AG09319 (cell line): ENCODE measurements at places on chromosomes 5 and 9.
A peak's percentile ranks its signal among the peaks of the same experiment; 100 is the strongest.

DNA sequence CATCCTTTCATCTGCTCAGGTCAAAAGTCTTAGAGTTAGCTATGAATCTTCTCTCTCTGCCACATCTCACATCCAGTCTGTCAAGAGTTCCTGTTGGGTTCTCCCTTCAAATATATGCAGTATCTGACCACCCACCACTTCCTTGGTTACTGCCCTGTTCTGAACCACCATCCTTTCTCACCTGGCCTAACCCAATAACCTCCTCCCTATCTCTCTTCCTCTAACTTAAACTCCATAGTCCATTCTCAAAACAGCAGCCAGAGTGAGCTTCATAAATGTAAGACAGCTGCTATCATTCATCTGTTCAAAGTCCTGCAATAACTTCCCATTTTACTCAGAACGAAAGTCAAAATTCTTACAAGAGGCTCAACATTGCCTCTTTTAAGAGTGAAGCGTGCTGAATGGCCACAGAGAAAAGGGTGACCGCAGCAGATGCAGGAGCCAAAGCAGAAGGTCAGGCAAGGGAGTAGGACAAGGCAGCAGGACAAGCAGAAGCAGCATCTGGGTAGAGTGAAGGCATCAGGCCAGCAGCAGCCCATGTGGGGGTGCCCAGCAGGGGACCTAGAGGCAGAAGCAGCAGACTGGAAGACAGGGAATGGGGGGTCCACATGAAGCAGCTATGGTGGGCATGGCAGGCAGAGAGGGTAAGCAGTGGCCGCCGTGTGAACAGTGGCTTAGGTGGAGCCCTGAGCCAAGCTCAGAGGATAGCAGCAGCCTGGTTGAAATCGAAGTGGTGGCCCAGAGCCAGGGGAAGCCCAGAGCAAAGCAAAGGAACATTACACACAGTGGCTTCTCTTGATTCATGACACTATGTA, 39.3 kb upstream of the CDC42SE2 start:
- no peak for DNase-seq

DNA sequence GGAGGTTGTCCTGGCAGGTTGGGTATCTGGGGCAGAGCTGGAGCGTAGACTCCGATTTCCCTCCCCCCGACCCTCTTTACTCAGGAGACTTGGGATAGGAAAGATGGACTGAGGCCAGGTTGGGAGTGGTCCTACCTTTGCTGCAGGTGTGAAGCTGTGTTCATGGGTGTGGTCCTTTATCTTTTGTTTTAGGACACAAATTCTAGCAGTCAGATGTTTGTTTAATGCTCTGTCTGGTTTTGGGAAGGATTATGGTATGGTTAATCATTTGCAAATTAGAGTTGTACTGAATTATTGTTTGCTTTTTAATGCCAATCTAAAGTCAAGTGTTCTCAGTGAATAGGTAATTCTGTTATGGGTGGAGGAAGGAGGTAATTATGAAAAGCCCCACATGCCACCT, 14.1 kb upstream of the FAM120AOS start:
- DNase-seq: no peak

- DNase-seq: no peak
These were observed 242.0 kb downstream of the CRB2 start for GRCh38 chr9:123597876-123598556.

GRCh38 chr5:149060325-149060724, 2.5 kb downstream of the SH3TC2 start:
- no peak for DNase-seq

GRCh38 chr5:171736976-171737891, 48.4 kb upstream of the SMIM23 start:
- peak; percentile 85 for DNase-seq

- peak; percentile 87 for DNase-seq
These were observed 399 bp upstream of the FBN2 start for GRCh38 chr5:128538250-128539037.

- no peak for DNase-seq
These were observed 1041.1 kb upstream of the COX7C start for GRCh38 chr5:85576666-85577065.

DNA sequence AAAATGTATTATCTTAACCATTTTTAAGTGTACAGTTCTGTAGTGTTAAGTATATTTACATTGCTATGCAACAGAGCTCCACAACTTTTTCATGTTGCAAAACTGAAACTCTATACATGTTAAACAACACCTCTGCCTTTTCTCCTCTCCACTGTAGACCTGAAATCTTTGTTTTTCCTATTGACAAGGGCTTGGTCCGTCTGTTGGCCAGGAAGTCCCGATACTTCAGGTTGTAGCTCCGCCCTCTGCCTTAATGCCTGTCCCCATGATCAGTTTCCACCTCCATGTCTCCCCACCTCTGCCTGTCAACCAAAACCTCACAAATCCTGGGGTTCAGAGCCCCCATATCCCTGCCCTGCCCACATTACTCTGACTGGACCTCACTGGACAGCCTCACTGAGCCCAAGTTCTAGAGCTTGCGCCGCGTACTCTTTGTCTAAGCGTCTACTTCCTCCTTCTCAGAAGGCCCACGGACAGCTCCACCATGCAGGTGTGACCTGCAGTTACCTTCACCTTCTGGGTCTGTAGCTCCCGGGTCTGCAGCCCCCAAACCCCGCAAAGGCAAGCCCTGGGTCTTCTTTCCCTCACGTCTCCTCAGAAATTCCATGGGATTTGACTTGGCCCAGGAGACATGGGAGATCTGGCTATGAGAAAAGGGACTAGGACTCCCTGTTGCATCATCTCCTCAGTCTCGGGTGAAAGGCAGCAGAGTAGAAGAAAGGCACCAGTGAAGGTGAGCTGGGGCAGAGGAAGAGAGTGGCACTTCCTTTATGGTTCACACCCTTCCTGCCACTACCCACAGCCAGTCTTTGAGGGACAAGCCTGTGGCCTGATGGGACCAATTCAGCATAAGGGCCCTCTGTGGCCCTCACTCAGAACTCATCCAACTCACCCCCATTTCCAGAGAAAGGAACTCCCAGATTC, 8.0 kb downstream of the GLIPR2 start:
- no peak for DNase-seq

DNA sequence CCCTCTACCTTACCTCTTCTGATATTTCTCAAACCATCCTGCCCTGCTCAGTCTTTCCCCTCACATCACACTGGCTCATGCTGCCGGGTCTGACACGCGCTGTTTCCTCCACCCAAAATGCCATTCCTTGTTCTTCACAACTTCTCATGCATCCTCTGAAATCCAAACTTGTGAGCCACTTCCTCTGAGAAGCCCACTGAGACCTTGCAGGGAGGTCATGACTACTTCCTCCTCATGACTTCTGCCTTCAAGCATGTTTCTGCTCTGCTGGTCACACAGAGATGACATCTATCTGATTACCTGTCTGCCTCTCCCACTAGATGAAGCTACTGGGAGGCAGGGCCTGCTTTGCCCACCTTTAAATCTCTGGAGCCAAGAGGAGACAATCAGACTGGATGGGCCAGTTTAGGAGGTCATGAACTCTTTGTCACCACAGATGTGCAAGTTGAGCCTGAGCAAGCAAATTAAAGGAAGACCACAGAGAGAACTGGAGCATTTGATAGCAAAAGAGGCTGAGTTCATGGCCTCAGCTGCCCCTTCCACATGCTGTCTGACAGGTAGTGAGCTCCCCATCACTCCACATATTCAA, 119.8 kb upstream of the TBC1D2 start:
- DNase-seq: no peak

- DNase-seq: no peak
These were observed 441.2 kb upstream of the CHD1 start for GRCh38 chr5:99369797-99370593.

- DNase-seq: no peak
These were observed 181.4 kb downstream of the GAS1 start for GRCh38 chr9:86765746-86766430.

- DNase-seq: no peak
These were observed 264.8 kb downstream of the HSPA4 start for GRCh38 chr5:133316346-133317343.

- no peak for DNase-seq
These were observed 107.7 kb upstream of the DAB2 start for GRCh38 chr5:39532511-39532910.

GRCh38 chr9:100295240-100295639, 57.5 kb downstream of the TEX10 start:
- DNase-seq: no peak

DNA sequence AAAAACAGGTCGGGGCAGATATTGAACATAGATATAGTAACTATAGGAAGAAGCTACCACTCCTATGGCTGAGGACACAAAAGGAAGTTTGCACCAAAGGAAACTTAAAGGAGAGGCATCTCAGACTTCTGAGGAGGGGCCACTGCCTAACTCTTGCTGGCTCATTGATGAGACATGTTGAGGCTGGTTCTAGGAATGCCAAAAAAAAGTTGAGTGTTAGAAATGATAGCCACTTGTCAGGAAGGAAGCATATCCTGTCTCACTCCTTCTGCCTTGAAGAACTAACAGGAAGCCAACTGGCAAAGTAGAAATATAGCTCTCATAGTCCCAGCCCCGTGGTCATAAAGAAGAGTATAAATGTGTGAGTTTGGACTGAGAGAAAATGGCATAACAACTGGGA, 23.3 kb upstream of the STOM start:
- DNase-seq: no peak

DNA sequence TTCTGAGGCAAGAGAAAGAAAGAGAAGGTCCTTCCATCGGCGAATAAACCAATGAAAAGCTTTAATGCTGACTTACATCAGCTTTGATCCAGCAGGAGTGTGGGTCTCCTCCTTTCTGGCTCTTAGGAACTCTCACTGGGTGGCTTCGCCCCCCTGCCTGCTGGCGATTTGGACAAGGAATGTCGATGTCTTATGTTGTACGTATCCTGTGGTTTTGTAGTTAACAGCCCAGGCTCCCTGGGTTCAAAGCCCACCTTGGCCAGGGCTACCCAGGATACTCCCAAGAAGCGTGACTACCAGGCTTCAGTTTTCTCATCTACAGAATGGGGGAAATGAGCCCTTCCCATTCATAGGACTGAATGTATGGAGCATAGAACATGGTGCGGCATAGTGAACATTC, 124.2 kb downstream of the ROR2 start:
- no peak for DNase-seq

GRCh38 chr9:13082796-13083195, 196.7 kb downstream of the MPDZ start:
- no peak for DNase-seq

- DNase-seq: no peak
These were observed 186.0 kb downstream of the WDR70 start for GRCh38 chr5:37565062-37565670.

GRCh38 chr5:116176121-116176520, 91.3 kb downstream of the COMMD10 start:
- DNase-seq: no peak

DNA sequence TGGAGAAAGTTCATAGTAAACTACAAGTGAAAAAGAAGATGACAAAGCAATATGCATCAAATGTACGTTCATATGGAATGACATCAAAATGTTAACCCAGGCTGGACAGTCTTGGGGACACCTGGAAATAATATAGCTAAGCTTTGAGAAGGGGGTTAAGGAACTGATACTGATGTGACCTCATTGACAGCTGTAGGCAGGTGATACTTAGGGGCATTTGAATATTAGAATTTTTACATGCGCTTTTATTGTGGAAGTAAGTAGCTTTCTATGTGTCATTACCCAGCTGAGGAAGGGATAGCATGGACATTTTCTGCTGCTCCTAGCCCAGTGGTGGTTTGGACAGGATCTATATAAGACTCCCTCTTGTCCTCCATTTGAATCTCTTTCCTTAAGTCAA, 299.7 kb downstream of the CWC27 start:
- DNase-seq: no peak

DNA sequence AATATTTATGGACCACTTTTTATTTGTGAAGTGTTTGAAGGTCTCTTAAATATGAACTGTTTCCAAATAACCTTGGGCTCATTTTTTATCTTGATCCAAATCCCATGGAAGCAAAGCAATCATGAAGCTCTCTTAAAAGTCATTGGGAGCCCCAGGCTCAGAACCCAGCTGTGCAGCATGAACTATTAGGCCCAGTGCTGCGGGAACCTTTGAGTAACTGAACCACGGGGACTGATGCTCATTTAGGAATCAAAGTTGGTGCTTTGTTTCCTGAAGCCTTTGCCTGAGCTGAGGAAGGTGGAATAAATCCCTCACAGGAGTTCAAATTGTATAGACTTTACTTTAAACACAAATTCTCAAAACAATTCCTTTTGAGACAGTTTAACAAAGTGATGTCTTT, 27.8 kb downstream of the MAT2B start:
- no peak for DNase-seq

DNA sequence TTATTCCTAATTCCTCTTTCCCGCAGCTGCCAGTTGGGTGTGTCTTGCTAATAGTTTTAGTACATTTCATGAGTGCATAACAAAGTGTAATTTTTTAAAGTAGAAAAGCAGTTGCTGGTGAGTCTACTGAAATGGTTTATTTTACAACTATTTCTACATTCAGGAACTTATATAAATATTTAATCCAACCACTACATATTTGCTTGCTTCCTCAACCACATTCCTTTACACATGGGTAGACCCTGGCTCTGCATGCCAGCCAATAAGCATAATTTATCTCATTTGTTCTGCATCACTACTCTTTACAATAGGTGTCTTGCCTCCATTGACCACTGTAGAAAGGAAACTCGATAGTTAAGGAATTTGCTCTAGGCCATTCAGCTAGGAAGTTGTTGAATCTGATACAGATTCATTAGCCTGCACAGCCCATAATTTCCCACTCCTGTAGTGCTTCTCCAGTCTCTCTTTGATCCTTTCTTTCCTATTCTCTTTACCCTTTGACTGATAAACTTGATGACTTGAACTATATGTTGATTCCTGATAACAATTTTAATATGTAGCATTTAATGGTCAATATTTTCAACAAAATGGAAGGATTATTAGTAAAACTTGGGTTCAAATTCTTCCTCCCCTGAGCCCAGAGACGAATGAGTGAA, 342.5 kb upstream of the ACTBL2 start:
- DNase-seq: no peak

DNA sequence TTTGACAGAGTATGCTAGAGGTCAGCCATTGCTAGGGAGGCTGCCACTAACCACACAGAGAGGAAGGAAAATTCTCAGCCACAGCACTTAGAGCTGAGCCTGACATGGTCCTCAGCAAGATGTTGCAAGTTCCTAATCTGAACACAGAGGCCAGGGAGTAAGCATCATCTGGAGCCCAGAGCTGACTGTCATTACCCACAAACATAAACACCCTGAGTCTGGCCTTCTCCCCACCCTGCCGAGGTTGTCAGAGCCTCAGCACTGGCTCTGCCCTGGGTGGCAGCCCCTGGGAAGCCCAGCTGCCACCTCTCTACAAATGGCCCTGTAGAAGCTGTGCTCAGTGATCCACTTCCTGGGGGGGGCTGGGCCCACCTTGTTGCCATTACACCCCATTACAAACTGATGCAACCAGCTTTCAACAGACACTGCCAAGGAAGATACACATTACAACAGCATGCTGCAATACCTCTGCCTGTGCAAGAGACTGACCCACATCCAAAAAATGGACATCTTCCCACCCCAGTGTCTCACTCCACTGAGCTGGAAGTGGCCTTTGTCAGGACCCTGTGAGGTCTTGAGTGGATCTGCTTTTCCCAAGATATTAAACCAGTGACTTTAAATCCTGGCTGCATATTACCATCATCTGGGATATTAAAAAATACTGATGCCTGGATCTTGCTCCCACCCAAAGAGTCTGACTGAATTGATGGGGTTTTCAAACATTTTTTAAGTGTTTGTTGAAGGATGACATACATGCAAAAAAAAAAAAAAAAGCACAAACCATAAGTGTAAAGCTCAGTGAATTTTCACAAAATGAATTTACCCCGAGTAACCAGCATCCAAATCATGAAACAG, 33.0 kb downstream of the IRF1 start:
- peak; percentile 74 for DNase-seq

- DNase-seq: no peak
These were observed 272.4 kb downstream of the SLF1 start for GRCh38 chr5:94890907-94891306.

- DNase-seq: no peak
These were observed 20.3 kb downstream of the MED27 start for GRCh38 chr9:132059361-132059760.
